Motor neuron (in vitro differentiated cells): ENCODE measurements at places on chromosomes 7 and 10.

DNA sequence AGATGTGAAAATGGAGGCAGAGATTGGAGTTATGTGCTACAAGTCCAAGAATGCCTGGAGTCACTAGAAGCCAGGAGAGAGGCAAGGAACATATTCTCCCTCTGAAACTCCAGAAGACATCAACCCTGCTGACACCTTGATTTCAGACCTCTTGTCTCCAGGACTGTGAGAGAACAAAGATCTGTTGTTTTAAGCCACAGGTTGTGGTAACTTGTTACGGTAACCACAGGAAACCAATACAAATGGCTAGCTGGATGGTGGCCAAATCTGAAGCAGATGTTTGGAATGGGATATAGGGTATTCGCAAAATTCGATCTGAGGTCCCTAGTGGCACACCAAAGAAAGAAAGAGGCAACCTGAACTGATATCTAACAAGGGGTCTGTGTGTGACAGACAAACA is 129.0 kb downstream of the HERPUD2 start:
- no peak for ATAC-seq

GRCh38 chr10:132478341-132479023 is 59.1 kb upstream of the INPP5A start:
- ATAC-seq: no peak

- ATAC-seq: no peak
Observed at GRCh38 chr7:141210862-141211261, 137.0 kb downstream of the TMEM178B start.

DNA sequence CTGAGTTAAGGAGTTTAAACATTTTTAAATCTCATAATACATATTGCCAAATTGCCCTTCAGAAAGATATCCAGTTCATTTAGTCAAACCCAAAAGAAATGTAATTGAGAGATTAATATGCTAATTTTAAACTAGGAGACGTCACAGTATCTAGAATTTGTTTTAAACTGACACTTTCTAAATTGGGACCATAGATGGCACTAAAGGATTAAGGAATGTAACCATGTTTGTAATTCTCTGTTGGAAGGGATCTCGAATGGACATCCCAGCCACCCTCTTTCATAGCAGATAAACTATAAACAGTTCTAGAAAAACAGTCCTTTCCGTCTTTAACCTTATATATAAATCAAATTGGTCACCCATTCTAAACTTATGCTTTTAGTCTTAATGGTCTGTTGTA is 30.0 kb upstream of the SAMD9L start:
- ATAC-seq: no peak

DNA sequence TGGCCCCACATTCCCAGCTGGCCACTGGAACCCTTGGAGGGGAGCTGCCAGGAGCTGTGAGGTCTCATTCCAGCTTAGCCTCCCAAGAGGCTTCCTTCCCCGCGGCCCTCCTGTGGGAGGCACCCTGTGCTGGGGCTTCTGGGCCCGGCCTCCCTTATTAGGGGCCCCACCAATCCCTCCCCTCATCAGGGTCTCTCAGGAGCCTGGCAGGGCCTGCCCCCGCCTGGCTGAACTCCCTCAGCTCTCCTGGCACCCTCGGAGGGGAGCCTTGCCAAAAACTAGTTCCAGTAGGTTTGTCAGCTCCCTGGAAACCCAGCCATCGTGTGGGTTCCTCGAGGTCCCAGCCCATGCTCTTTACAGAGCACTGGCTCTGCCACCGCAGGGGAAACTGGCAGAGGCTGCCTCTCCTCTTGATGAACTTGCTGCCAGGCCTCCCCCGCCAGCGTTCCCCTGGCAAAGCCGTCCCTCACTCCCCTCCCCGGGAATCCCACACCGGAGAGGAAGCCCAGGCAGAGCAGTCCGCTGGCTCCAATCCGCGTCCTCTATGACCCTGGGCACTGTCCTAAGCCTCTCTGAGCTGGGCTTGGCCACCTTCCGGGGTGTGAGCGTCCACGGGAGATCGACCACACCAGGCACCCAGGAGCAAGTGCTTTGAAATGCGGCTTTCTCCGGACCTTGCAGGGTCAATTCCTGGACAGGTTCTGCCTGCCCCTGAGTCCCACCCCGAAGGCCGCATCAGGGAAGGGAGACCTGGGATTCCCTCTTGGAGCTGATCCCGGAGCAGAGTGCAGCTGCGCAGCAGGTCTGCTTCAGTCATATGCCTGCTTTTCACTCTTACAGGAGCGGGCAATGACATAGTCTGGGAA is 139.8 kb downstream of the ARHGAP22 start:
- no peak for ATAC-seq

GRCh38 chr7:158494162-158494586 is 93.4 kb downstream of the PTPRN2 start:
- ATAC-seq: no peak

- ATAC-seq: peak; percentile 74
Observed at GRCh38 chr10:77396290-77396689, 241.3 kb downstream of the KCNMA1 start.

DNA sequence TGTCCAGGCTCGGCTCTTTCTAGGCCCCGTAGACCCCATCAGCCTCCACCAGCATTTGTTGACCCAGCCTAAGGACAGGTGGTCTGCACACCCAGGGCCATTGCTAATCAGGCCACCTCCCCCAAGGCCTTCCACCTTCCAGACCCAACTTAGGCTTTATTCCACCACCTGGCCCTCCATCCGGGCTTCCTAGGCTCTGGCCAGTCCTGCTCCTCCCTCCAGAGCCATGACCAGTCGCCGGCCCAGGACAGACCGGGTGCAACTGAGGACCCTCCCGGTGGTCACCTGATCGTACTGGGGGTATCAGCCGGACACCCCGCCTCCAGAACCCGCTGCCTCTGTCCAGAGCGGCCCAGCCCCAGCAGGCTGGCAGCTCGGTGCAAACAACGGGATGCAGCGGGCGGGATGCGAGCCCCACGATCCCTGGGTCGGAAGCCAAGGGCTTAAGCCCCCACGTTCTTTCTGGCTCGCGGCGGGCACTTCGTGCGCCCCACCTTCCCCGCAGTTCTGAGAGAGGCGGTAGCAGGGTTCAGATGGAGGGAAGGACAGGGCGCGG is 545 bp downstream of the NACAD start:
- no peak for ATAC-seq

- ATAC-seq: no peak
Observed at GRCh38 chr7:151827620-151828019, 49.3 kb downstream of the PRKAG2 start.

DNA sequence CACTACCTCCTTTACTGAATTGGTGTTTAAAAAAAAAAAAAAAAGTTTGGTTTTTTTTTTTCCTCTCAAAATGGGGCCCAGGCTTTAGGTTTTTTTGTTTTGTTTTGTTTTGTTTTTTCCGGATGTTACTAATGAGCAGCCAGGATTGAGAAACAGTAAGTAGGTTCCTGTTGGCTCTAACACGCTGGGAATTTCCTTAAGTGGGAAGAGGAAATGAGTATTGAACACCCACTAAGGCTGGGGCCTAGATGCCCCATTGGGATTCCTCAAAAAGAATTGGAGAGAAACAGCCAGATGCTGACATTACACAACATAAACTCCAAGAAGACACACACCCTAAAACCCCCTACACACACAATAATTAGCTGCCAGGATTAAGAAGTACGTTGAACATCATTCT is 102.2 kb upstream of the NANOS1 start:
- ATAC-seq: no peak

DNA sequence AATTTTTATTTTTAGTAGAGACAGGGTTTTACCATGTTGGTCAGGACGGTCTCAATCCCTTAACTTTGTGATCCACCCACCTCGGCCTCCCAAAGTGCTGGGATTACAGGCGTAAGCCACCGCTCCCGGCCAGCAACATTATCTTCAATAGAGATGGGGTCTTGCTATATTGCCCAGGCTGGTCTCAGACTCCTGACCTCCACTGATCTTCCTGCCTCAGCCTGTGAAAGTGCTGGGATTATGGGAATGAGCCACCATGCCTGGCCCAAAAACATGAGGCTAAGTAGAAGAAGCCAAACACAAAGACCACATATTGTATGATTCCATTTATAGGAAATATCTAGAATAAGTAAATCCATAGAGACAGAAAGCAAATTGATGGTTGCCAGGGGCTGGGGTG is 19.1 kb upstream of the CYTH3 start:
- ATAC-seq: no peak

DNA sequence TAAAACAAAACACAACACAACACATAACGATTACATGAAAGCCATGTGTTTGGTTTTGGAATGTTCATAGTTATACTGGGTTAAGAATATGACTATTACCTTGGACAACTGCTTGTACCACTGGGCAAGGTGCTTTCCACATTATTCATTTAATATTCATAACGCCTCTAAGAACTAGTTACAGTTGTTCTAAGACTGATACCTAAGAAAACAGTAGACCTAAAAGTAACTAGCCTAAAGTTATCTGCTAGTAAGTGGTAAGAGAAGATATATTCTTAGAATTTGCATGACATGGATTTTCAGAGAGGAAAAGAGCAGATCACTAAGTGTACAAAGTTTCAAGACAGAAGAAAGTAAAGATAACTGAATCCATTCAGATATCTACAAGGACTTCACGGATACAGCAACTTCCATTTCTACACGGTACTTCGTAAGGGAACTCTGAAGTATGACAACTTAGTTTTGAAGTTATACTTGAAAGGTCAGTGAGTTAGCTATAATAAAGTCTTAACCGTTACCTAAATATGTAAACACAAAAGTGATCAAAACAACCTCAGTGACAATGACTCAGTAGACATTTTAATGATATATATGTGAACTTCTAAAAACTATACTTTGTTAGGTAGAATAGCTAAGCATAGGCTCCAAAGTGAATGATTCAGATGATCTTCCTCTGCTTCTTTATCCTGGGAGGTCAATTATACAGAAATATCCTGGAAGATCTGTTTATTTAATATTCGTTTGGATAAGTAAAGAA is 65.1 kb downstream of the MINDY3 start:
- ATAC-seq: no peak

DNA sequence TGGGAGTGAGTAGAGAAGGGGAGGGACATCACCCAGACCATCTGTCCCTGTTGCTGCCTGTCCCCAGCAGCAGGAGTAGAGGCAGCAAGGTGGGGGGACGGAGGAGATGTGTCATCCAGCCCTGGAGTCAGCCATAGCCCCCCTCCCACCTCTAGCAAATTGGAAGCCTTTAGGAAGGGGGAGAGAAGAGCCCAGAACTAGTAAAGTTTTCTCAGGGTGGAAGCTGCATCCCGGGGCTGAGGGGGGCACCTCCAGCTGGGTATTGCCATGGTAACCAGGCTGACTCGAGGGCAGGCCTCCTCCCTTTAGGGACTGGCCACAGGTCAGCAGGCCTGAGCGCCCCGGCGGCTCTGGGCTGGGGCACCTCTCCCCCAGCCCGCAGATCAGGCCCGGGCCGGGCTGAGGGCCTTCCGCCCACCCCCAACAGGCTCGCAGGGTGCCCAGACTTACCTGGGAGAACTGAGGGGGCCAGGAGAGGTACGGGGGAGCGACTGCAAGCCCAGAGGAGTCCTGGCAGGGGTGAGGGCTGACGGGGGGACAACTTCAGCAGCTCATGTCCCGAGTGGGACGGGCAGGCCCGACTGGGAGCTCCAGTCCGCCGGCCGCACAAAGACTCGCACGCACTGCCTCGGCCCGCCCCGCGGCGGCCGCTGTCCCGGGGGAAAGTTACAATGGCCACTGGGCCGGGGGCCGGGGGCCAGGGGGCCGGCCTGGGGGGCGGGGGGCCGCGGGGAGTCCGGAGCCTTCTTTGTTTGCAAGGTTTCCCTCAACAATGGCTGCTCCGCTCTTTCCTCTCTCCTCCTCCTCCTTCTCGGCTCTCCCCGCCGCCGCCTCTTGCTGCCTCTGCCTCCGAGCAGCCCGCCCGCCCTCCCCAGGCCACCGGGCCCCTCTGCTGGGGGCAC is 6.0 kb downstream of the LDB1 start:
- peak; percentile 11 for ATAC-seq

GRCh38 chr10:74794531-74794930 is 31.9 kb upstream of the KAT6B start:
- no peak for ATAC-seq

- peak; percentile 91 for ATAC-seq
Observed at GRCh38 chr10:113947184-113948041, 93.0 kb downstream of the NHLRC2 start.

GRCh38 chr7:129947049-129947448 is 5.7 kb downstream of the UBE2H start:
- no peak for ATAC-seq

- ATAC-seq: no peak
Observed at GRCh38 chr7:23373151-23374004, 74.2 kb downstream of the MALSU1 start.

DNA sequence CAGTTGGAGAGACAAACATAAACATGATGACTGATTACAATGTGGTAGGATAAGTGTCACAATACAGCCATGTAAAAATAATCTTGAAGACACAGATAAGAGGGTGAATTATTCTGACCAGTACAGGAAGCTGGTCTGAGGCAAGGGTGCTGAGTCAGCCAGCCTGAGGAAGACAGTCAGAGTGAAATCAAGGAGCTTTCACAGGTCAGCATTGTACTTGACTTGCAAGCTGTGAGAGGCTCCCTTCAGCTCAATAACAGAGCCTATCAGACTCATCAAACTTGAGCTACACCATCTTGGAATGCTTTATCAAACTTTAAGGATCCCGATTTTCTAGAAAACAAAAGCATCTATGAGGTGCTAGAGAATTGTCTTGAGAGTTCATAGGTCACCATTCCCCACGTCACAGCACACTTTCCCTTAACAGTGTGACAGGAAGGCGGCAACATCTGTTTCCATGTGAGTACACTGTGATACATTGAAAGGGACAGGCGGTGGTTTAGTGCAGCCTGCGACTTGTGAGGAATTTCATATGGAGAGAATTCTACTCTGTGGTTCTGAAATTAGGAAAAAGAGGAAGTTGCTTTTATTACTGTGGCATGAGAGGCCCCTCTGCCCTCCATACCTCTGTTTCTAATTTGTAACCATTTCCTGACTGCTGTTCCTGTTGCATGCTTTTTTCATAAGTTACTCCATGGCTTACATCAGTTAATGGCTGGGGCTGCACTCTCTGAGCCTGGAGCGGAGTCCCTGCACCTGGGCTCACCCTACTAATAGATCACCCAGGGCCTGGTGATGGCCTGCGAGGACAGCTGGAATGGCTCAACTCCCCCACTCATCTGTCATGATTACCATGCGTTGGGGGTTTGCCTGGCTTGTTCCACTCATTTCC is 417.1 kb downstream of the SUGCT start:
- ATAC-seq: peak; percentile 57
